ENCODE measurements at places on chromosomes 5 and 9.
A peak's percentile ranks its signal among the peaks of the same experiment; 100 is the strongest.

DNA sequence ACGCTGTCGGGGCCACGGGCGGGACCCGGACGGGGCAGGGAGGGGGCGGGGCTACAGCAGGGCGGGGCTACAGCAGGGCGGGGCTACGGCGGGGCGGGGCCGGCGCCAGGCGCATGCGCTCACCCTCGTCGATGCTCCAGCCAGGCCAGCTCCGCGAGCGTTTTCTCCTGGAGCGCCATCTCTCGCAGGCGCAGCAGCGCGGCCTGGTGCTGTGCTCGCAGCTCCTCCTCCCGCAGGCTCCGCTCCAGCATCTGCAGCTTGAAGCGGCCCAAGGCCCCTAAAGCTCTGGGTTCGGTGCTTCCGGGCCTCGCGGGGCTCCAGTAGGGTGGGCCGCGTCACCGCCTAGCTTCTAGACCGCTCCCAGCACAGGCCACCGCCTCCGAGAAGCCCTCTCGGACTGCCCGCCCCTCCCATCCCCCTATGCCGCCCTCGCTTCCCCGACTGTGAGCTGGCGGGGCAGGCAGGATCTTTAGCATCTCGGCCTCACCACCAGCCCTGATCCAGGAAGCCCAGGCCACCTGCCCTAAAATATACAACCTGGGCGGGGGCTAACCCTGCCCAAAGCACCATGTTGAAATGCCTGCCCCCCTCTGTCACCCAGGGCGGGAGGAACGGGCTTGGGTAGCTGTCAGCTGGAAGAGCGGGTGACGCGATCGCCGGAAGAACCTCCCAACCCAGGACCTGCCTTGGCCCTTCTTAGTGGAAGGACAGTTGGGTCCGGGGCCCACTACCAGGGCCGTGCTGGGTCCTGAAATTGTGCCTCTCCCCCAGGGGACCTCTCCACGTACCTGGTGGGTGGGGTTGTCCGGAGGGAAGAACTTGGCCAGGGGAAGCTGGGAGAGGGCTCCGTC lies 21.9 kb upstream of the QSOX2 start:
- peak; percentile 100 for DNase-seq

- DNase-seq: no peak
Observed at GRCh38 chr5:9818340-9818845, 188.2 kb upstream of the TAS2R1 start.

DNA sequence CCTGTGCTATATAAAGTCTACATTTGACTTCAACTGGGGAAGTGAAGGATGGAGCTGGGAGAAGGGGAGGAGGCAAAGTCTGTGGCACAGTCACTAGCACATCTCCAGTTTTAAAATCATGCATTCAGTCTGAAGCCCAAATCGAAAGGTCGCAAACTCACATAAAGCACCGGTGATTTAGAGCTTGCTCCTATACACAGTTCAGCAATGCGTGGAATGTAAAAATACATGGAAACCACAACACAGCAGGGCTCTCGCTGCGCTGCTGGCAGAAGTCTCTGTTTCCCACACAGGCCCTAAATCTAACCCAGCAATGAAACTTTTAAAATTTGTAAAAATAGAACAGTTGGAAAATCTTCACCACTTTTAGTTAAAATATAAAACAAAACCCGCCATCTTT lies 68.2 kb downstream of the EBF1 start:
- DNase-seq: no peak

DNA sequence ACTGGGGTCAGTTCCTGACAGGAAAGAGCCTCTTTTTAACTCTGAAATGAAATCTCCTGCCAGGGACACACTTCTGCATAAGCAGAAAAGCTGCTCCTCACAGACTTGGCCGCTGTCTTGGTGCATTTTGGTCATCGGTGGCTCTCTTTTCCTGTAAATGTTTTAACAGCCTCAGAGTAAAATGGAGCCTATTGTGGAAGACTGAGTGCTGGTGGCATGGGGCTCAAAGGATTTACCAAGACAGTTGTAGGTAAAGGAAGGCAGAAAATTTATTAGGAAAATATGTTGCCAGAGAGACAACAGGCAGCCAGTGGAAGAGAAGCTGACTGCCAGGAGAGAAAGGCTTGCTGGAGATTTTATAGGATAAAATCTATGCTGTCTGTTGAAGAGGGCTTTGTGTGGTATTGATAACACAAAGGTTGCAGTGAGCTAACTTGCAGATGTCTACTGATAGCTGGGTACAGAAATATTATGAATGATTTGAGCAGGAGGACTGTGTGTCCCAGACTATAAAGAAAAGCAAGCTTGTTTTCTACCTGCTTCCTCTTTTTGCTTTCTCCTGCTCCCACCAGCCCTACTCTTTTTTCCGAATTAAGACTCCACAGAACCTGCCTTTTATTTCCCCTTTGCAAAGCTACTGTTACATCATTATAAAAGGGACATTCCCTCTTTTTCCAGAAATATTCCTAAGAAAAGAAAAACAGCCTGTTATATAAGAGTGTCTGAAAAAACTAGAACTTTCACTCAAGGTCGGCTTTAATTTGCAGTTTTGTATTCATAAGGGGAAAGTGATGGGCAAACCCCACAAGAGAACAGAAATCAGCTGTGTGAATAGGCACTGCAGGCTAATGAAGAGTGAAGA lies 27.9 kb upstream of the IFNA14 start:
- no peak for DNase-seq

GRCh38 chr9:13621872-13622564 lies 342.5 kb upstream of the MPDZ start:
- DNase-seq: no peak

- no peak for DNase-seq
Observed at GRCh38 chr9:32706004-32706724, 70.7 kb upstream of the TAF1L start.

DNA sequence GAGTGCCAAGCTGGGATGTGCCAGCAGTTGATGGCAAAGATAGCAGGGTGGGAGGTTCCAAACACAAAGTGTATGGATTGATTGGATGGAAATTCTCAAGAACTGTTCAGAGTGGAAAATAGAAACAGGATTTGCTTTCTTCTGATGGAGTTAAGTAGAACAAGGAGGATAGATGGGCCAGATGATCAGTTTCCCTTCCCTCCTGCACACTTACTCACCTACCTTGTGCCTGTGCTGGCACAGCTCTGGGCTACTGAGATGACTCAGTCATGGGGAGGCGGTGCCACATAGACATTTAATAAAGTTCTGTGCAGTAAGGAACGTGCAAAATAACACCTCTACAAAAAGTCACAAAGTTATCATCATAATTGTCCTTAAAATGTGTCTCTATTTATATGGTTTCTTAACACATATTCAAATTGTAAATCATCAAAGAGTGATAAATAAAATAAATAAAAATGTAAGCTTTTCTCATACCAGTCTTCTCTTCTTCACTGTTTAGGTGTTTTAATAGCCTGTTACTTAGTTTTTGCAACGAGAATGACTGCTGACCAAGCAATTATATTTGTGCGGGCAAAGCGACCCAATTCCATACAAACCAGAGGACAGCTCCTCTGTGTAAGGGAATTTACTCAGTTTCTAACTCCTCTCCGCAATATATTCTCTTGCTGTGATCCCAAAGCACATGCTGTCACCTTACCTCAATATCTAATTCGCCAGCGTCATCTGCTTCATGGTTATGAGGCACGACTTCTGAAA lies 12.7 kb downstream of the PTPDC1 start:
- no peak for DNase-seq

DNA sequence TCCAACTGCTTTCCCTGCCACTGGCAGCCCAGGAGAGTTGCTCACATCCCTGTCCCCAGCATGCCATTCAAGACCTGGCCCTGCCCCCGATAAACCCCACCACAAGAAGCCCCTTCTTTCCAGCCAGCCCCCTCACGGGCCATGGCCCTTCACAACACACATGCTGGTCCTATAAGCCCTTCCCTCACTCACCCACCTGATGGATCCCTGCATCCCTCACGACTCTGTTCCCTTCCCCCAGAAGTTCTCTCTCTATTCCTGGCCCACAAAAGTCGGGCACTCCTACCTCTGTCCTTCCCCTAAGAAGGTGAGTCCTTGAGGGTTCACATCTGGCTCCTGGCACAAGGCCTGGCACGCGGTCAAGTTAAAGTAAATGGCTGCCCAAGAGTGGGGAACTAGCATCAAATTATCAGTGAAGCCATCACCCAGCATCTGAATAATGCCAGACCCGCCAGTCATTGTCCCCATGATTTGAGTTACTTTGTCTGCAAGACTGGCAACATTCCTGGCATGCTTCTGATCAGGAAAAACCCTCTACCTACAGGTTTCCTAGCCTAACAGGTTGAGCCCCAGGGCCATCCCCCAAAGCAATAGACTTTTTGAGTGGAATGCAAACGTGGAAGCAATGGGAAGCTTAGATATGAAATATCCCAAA lies 65.9 kb downstream of the CRB2 start:
- DNase-seq: no peak

- peak; percentile 59 for DNase-seq
Observed at GRCh38 chr9:36928670-36929349, 105.3 kb downstream of the PAX5 start.

DNA sequence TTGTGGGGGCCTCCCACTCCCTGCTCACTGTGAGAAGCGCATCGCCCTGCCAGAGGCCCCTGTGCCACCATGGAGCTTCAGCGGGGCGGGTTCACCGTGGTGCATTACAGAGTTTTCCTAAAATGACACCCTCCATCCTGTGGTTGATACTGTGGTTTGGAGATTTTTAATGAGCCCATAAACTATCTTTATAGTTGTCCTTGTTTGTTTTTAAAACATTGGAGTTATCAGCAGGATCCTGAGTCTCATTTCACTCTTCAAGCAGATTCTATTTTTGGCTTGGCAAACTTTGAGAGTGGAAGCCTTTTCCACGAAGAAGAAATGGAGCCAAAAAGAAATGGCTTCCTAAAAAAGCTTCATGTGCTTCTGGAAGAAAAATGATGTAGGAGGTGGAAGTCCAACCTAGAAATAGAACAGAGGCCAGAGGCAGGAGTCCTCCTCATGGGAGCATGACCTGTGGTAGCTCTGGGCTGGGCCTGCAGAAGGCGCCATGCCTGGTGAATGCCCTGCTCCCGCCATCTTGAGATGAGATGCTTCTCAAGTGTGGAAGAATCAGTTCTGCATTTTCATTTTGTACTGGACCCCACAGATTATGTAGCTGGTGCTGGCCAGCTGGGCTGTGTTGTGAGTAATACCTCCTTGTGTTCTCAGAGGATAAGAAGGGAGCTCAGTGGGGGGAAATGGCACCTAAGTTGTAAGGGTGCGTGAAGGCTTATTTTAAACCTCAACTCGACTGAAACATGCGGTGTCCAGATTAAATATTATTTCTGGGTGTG lies 79.0 kb upstream of the RAI14 start:
- DNase-seq: no peak

DNA sequence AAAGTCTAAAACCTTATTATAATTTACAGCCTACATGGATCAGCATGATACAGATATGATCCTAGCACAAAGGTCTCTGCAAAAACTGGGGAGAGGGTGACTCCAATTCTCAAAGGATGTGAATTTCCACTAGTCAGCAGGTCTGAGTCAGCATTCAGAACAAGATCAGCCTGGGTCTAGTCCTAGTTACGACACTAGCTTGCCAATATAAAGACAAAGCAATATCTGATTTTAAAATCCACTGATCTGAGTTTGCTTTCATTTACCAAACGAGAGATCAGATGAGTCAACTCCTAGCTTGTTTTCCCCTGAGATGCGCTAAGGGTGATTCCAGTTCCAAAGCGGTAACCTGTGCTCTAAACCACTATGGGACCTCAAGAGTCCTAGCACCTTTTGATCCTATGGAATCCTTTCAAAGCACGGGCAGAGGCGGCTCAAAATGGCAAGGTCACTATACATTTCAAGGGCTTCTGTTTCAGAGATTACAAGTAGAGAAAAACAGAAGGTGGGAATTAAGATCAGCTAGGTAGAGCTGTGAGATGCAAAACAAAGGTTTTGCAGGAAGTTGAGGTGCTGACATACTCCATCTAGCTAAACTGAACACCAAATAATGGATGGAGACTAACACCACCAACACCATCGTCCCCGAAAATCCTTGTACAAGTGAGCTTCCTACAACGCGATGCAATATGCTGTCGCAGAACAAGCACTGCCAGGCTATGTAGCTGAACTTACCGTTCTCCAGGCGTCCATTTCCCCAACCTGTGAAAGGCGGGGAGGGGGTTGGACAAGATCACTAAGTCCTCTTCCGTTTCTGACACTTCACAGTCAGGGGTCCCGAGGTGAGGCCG lies 906 bp downstream of the SLC25A51 start:
- DNase-seq: no peak

GRCh38 chr5:74177961-74178360 lies 462.6 kb downstream of the ENC1 start:
- no peak for DNase-seq

DNA sequence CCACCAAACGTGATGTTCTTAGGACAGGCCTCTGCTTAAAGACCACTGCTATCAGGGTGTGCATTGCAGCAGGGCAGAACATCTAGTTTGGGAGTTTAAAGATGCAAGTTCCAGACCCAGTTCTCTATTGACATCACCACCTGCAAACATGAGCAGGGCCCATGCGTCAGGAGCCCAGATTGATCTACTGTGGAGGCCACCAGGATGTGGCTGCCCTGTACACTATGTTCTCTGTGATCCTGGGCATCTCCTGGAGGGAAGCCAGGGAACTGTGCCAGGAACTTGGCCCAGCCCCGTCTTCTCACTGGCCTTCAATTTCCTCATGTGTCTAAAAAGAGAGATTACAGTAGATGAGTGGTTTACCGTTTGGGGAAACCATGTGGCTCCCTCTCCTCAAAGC lies 87.1 kb downstream of the PDE6A start:
- no peak for DNase-seq

- DNase-seq: no peak
Observed at GRCh38 chr9:120376101-120376500, 203.9 kb downstream of the CDK5RAP2 start.
